Right renal cortex interstitium (tissue), 3 donors: ENCODE measurements at places on chromosomes 12 and 14.

GRCh38 chr14:81382517-81383225 is 17.5 kb downstream of the STON2 start:
- DNase-seq, result no peak

DNA sequence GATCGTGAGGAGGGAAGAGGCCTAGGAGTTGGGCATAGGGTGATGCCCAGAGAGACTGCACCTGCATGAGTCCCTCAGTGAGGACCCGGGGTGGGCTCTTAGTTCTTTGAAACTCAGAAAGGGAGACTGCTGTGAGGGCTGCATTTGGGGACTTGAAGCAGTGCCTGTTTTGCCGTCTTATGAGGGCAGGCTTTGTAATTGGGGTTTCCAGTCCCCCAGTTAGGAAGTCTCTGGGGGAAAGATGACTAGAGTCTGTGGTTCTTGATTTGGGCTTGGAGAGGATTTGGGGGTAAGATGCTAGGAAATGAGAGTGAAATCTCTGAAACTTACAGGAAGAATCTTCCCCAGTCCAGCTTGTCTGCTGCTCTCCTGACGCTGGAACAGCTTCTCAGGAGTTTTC is 99.6 kb downstream of the ARF6 start:
- DNase-seq, result no peak

GRCh38 chr14:89479802-89480201 is 62.8 kb upstream of the FOXN3 start:
- no peak for DNase-seq

DNA sequence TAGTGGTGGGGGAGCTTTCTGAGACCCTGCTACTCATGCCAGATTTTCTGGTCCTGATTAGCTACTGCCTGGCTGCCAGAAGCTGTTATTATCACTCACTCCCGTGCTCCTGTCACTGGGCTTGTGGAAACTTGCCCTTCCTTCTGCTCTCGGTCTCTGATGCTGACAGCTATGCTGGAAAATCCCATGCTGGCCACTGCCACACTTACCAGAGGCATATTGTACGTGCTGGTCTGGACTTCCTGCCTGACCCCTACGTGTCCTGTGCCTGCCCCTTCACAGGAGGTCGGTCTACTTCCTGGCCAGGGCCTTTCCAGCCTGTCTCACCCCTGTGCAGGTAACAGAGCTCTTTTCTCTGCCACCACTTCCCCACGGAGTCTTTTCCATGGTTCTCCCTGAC is 149.4 kb upstream of the PLEKHG7 start:
- no peak for DNase-seq

DNA sequence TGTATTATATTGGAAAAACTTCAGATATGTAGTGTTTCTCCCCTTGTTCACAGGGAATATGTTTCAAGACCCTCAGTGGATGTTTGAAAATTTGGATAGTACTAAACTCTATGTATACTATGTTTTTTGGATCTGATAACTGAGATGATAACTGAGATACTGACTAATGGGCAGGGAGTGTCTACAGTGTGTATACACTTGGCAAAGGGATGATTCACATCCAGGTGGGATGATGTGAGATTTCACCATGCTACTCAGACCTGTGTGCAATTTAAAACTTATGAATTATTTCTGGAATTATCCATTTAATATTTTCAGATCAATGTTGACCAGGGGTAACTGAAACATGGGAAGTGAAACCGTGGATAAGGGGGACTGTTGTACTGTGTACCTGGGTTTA is 13.8 kb downstream of the RAD51B start:
- DNase-seq, result no peak

- DNase-seq, result no peak
Observed at GRCh38 chr12:53500142-53500775, 824 bp upstream of the TARBP2 start.

GRCh38 chr12:100365411-100365810 is 8.5 kb downstream of the SLC17A8 start:
- DNase-seq, result no peak

- no peak for DNase-seq
Observed at GRCh38 chr14:74614508-74615495, 2.8 kb upstream of the LTBP2 start.

DNA sequence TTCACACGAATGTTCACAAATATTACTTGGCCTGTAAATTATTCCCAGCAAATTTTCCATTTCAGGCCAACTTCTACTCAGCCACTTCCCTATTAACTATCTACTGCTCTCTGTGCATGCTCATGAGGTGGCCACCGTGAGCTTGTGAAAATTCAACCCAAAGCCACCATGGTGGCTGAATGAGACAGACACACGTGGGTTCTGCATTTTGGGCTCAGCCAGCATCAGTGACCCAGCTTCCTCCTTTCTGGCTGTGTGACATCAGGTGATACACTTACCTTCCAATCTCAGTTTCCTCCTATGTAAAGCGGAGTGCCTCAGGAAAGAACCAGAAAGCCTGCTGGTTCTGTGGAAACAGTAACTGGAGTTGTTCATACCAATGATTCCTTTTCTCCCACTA is 175.8 kb downstream of the FOXN3 start:
- no peak for DNase-seq

GRCh38 chr12:117313926-117314325 is 47.5 kb downstream of the NOS1 start:
- no peak for DNase-seq

DNA sequence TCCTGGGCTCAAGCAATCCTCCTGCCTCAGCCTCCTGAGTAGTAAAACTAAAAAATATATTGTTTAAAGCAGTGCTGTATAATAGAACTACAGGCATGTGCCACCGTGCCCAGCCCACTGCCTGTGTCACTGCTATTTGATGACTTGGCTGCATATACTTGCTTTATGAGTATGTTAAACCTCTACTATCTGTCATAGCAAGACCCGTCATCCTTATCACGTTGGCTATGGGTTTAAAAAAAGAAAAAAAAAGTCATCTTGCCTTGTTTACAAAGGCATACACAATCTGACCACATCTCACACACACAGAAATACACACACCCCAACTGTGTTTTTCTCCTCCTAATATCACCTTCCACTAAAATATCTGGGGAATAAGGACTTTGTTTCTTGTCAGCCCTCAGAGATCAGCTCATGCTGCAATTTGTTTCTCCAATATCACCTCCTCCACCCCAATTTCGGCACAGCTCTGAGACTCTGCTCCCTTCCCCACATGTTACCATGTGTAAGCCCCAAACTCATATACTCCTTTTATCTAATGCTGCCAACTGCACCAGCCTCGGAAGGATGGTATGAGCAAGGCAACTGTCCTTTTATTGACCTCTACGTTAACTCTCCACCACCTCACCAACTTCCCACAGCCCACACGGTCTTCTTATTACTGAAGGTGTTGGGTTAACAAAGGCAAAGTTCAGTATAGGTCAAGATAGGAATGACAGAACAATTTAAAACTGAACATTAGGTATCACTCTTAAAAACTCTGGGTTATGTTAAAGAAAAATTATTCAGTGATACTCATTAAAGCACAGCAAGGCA is 802 bp upstream of the TMPRSS12 start:
- no peak for DNase-seq

DNA sequence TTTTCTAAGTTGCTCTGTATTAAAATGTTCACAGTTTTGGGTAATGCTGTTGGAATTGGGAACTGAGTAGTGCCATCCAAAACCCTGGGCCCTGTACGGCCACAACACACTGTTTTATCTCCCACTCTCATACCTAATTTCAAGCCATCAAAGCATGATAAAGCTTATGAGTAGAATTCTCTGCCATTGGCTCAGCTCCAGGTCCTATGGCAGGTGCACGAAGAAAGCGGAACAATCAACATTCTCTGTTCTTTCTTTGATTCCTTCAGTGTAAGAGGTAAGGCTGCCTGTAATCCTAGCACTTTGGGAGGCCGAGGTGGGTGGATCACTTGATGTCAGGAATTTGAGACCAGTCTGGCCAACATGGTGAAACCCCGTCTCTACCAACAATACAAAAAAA is 394.9 kb downstream of the CCDC91 start:
- DNase-seq, result no peak

- DNase-seq, result no peak
Observed at GRCh38 chr12:25653487-25654175, 100.5 kb upstream of the LMNTD1 start.

GRCh38 chr12:8917751-8918150 is 3.4 kb downstream of the PHC1 start:
- no peak for DNase-seq
